ENCODE measurements at places on chromosomes 2 and 18. TPM values are rescaled to one million over a fixed set of nuclear protein-coding genes. Genes with fewer than 3 reads are reported as not detected.

MYL1 gene
- total RNA-seq = not detected

FBXO15 gene
- total RNA-seq = 0.13 TPM

CCNT2 gene
- 21.6 TPM for total RNA-seq

HOXD10 gene
- total RNA-seq = 7.8 TPM

QPCT gene
- total RNA-seq = 3.9 TPM

VAMP5 gene
- 89.2 TPM for total RNA-seq

ONECUT2 gene
- total RNA-seq = not detected

MARS2 gene
- total RNA-seq = 4.1 TPM

FHL2 gene
- 33.0 TPM for total RNA-seq

RAB6C gene
- not detected for total RNA-seq

CNNM4 gene
- 1.3 TPM for total RNA-seq

PDE11A gene
- total RNA-seq = under 0.01 TPM

IL36RN gene
- not detected for total RNA-seq

CDH2 gene
- 1.8 TPM for total RNA-seq

INPP4A gene
- total RNA-seq = 40.0 TPM

PRSS56 gene
- total RNA-seq = not detected

GKN2 gene
- total RNA-seq = not detected

YPEL5 gene
- total RNA-seq = 71.2 TPM

LIMS2 gene
- total RNA-seq = 3.1 TPM

MC2R gene
- total RNA-seq = not detected

PDE1A gene
- total RNA-seq = 10.5 TPM

XDH gene
- not detected for total RNA-seq

CASP10 gene
- total RNA-seq = 40.7 TPM

CAPN14 gene
- total RNA-seq = under 0.01 TPM

LONRF2 gene
- total RNA-seq = not detected

PAX8 gene
- total RNA-seq = under 0.01 TPM

POTEJ gene
- total RNA-seq = 0.38 TPM

TTN gene
- total RNA-seq = 1.7 TPM

SPATA3 gene
- not detected for total RNA-seq

CD28 gene
- total RNA-seq = under 0.01 TPM

TAF4B gene
- 1.8 TPM for total RNA-seq

SPTBN1 gene
- 659 TPM for total RNA-seq

RMDN2 gene
- total RNA-seq = 1.3 TPM

OTX1 gene
- under 0.01 TPM for total RNA-seq

TRIM43 gene
- total RNA-seq = not detected

IL1R2 gene
- total RNA-seq = 0.76 TPM

SP140 gene
- total RNA-seq = not detected

ACKR3 gene
- 20.7 TPM for total RNA-seq

ACYP2 gene
- total RNA-seq = 4.4 TPM

KCNF1 gene
- total RNA-seq = 3.6 TPM

GPBAR1 gene
- 0.13 TPM for total RNA-seq

TUBA3E gene
- not detected for total RNA-seq

ZNF804A gene
- not detected for total RNA-seq

GCA gene
- total RNA-seq = 4.5 TPM

BOK gene
- 71.7 TPM for total RNA-seq

IL1R1 gene
- 7.2 TPM for total RNA-seq

TPGS2 gene
- 204 TPM for total RNA-seq

EMX1 gene
- total RNA-seq = not detected

C2orf66 gene
- under 0.01 TPM for total RNA-seq

RAB10 gene
- 46.2 TPM for total RNA-seq

ALPI gene
- total RNA-seq = not detected

CAPN13 gene
- not detected for total RNA-seq

ANKRD12 gene
- 14.0 TPM for total RNA-seq

CDH19 gene
- total RNA-seq = under 0.01 TPM

Data from dermis microvascular lymphatic vessel endothelial cell (primary cell).